ENCODE measurements at places on chromosomes 7 and 10. TPM values are rescaled to one million over a fixed set of nuclear protein-coding genes. Genes with fewer than 3 reads are reported as not detected.

GRCh38 chr7:80954191-80954590, 35.3 kb upstream of the SEMA3C start:
- no peak overlapping the region for H3K4me3 ChIP-seq
- DNase-seq = no peak
- no peaks in the 10 kb centered on the region for H3K4me1 ChIP-seq

- H3K4me3 ChIP-seq = no peak overlapping the region
- no peak for DNase-seq
- H3K27ac ChIP-seq = no peak overlapping the region
- peaks cover 15% of the 10 kb centered on the region for H3K4me1 ChIP-seq
- peaks cover 34% of the 10 kb centered on the region for H3K27me3 ChIP-seq
Observed at GRCh38 chr10:101295261-101295660, 58.7 kb upstream of the BTRC start.

GRCh38 chr10:62620491-62620890, 184.0 kb upstream of the ADO start:
- no peaks in the 10 kb centered on the region for H3K27me3 ChIP-seq
- H3K36me3 ChIP-seq = no peaks in the 10 kb centered on the region
- DNase-seq = no peak
- no peaks in the 10 kb centered on the region for H3K4me1 ChIP-seq
- H3K27ac ChIP-seq = no peak overlapping the region

- no peak overlapping the region for H3K27ac ChIP-seq
- H3K36me3 ChIP-seq = no peaks in the 10 kb centered on the region
- DNase-seq = no peak
- H3K27me3 ChIP-seq = no peaks in the 10 kb centered on the region
- peaks cover under 1% of the 10 kb centered on the region for H3K4me1 ChIP-seq
Observed at GRCh38 chr10:29720149-29720548, 85.4 kb upstream of the SVIL start.

DNA sequence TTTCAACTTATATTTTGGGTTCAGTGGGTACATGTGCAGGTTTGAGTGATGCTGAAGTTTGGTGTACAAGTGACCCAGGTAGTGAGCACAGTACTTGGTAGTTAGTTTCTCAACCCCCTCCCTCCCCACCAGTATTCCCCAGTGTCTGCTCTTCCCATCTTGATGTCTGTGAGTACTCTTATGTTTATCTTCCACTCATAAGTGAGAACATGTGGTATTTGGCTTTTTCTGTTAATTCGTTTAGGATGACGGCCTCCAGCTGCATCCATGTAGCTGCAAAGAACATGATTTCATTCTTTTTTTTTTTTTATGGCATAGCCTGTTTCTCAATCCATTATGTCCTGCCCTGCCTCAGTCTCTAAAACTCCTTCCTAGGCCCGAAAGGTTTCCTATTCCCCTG, 222.1 kb downstream of the WDR37 start:
- no peak for DNase-seq
- no peaks in the 10 kb centered on the region for H3K36me3 ChIP-seq
- H3K27me3 ChIP-seq = no peaks in the 10 kb centered on the region
- H3K4me1 ChIP-seq = no peaks in the 10 kb centered on the region

DNA sequence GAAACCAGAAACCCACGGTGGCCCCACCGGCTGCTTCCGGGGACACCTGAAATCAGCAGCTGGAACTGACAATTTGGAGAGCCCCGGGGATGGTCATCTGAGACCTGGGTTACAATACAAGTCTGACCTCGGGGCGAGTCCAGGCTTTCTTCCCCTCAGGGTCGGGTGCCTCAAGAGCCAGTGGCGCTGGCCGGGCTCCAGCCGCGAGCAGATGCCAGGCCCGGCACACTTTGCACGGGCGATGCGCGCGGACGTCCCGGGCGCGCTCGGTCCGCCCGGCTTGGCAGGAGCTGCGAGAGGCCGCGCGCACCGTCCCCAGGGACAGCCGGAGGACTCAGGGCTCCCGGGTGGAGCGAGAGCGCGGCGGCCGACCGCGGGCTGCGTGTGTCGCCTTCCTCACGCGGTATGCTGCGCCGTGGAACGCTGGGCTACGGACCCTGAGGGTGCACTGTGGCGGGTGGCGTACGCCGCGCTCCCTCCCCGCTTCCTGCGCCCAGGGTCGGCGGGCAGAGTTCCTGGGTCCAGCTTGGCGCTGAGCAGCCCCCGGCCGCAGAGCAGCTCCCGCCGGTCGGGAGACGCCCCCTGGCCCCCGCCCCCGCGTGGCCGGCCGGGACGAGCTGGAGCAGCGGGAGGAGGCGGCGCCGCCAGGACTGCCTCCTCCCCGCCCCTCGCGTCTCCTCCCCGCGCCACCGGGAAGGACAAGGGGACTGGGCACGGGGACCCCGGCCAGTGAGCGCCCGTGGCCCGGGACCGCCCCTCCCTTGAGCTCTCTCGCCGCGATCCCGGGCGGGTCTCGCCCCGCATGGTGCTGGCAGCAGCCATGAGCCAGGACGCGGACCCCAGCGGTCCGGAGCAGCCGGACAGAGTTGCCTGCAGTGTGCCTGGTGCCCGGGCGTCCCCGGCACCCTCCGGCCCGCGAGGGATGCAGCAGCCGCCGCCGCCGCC, at the start of gene RBM20:
TSS of gene RBM20 (plus strand) at position 684 of the 945 bp plus-strand sequence. CDS start at position 803, 119 bp downstream.
- H3K4me3 ChIP-seq = peak within 1 kb of the TSS; percentile 75
- peaks cover 29% of the 10 kb centered on the region for H3K4me1 ChIP-seq
- no peaks in the 10 kb centered on the region for H3K36me3 ChIP-seq

DNA sequence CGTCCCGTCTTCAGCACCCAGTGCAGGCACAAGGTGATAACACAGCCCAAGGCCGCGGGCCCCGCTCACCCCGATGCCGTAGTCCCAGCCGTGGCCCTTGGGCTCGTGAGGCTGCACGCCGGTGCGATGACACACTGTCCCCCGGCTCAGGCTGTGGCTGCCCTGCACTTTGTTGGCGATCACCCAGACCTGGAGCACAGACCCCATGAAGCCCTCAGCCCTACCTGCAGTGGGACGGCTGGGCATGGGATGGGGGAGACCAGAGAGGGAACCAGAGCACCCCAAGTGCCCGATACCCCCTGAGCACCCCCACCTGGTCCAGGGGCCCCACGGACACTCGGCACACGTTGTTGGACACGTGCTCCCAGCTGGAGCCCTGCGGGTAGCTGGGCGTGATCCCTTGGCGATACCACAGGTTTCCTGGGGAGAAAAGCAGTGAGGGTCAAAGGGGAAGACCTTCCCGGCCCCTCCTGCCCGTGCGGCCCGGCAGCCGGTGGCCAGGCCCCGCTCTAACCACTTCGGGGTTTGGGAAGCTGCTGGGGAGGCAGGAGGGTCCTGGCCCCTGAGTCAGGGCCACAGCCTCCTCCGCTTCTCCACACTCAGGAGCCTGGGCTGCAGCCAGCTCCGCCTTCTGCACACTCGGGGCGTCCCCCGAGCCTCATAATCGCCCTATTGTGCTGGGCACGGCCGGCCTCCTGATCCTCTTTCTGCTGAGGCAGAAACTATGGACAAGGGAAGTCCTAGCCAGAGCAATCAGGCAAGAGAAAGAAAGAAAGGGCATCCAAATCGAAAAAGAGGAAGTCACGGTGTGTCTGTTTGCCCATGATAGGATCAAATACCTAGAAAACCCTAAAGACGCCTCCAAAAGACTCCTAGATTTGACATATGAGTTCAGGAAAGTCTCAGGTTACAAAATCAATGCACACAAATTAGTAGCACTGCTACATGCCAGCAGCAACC, 6.7 kb downstream of the BHLHA15 start:
- H3K4me1 ChIP-seq = no peaks in the 10 kb centered on the region
- peaks cover 51% of the 10 kb centered on the region for H3K36me3 ChIP-seq
- DNase-seq = no peak

- no peaks in the 10 kb centered on the region for H3K36me3 ChIP-seq
- H3K4me1 ChIP-seq = no peaks in the 10 kb centered on the region
- no peak overlapping the region for H3K27ac ChIP-seq
- DNase-seq = no peak
- no peaks in the 10 kb centered on the region for H3K27me3 ChIP-seq
Observed at GRCh38 chr7:124856299-124856888, 73.2 kb downstream of the POT1 start.

DNA sequence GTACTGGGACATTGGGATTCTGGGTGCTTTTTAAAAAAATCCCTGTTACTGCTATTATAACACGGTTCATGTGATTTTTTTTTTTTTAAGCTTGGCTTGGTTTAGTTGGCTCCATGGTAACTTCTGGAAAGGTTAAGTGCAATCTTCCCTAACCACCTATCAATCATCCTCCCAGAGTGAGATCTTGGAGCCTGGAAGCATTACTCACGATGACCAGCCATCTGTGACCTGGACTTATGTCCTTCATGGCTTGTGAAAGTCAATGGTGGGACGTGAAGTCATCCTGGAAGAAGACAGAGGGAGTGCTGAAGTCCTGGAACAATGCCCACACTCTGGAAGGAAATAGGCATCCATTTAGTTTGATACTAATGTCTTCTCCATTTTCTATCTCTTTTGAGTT, 135.5 kb upstream of the FRMD4A start:
- DNase-seq = no peak
- no peak overlapping the region for H3K4me3 ChIP-seq
- no peaks in the 10 kb centered on the region for H3K36me3 ChIP-seq
- H3K27ac ChIP-seq = no peak overlapping the region

GRCh38 chr10:91598211-91598977, 34.5 kb downstream of the PPP1R3C start:
- H3K27me3 ChIP-seq = no peaks in the 10 kb centered on the region
- no peaks in the 10 kb centered on the region for H3K4me1 ChIP-seq
- H3K27ac ChIP-seq = peak overlapping the region; percentile 45
- no peak overlapping the region for H3K4me3 ChIP-seq

DNA sequence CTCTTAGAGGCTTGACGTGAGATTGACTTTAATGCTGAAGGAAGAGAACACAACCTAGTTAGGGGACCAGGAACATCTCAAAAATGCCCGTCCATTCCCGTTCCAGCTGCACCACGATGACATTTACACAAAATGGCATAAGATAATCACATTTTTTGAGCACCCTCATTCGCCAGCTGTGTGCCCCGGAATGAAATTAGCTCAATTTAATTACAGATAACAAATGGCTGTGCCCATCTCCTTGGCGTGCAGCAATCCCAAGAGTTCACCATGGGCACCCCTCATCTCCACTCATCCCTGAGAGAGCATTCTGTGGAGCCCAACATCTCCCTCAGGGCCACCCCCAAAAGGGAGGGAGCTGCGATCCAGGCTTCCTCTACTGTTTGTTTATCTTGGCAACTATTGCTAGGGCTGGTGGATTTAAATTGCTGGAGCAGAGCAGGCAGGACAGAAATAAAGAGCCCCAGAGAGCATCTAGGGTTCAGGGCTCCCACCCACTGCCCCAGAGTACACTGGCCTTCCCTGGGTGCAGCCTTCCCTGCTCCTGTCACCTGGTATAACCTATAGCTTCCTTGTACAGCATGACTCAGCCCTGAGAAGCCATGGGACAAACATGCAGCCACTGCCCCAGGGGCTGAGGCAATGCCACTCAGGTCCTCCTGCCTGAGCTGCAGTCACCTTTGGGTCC, 263.5 kb downstream of the ZEB1 start:
- H3K4me3 ChIP-seq = no peak overlapping the region
- H3K4me1 ChIP-seq = peaks cover 50% of the 10 kb centered on the region
- DNase-seq = peak; percentile 43
- H3K27ac ChIP-seq = no peak overlapping the region
- no peaks in the 10 kb centered on the region for H3K27me3 ChIP-seq

DNA sequence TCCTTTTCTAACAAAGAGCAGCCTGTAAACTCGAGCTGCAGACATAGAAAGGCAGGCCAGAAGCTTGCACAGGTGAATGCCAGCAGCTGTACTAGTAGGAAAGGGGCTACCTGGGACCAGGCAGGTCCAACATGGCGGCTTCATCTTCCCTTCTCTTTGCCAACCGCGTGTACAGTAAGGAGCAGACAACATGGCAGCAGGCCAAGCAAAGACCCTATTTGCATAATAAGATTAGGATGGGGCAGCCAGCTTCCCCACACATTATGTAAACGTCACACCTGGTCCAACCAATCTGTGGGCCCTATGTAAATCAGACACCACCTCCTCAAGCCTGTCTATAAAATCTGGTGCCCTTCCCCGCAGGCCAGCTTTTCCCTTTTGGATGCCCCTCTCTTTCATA, 1186.5 kb upstream of the AUTS2 start:
- no peak overlapping the region for H3K4me3 ChIP-seq
- no peaks in the 10 kb centered on the region for H3K36me3 ChIP-seq
- H3K27me3 ChIP-seq = no peaks in the 10 kb centered on the region
- H3K4me1 ChIP-seq = no peaks in the 10 kb centered on the region
- DNase-seq = no peak

- H3K27me3 ChIP-seq = peaks cover 100% of the 10 kb centered on the region
- H3K4me1 ChIP-seq = peaks cover 52% of the 10 kb centered on the region
Observed at GRCh38 chr7:23469150-23469960, 936 bp downstream of the IGF2BP3 start.

- H3K27me3 ChIP-seq = no peaks in the 10 kb centered on the region
- H3K4me1 ChIP-seq = peaks cover 65% of the 10 kb centered on the region
- H3K27ac ChIP-seq = peak overlapping the region; percentile 40
- no peak overlapping the region for H3K4me3 ChIP-seq
- no peaks in the 10 kb centered on the region for H3K36me3 ChIP-seq
Observed at GRCh38 chr7:137996386-137996851, 5.5 kb downstream of the CREB3L2 start.

DNA sequence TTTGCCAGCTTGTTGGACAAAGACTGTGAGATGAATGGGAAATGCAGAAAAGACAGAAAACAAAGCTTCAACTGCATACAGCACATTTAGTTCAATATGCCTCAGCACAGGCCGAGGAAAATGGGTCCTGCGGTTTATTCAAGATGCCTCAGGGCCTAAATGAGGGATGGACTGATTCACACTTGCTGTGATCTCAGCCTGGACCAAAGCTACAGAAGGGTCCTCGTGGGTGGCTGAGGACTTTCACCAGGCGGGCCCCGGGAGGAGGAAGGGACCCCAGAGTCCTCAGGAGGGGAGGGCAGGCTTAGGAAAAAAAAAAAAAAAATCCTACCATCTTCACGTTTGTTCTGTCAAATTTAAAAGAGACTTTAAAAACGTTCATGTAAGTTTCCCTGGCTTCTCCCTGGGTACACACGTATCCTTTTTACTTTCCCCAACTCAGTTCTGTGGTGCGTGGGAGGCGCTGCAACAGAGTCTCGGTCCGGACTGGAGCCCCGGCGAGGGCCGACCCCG, 624 bp upstream of the ZNF783 start:
- H3K4me3 ChIP-seq = peak overlapping the region; percentile 66
- no peak for DNase-seq
- H3K4me1 ChIP-seq = peaks cover 9% of the 10 kb centered on the region
- H3K36me3 ChIP-seq = peaks cover 22% of the 10 kb centered on the region
- H3K27me3 ChIP-seq = no peaks in the 10 kb centered on the region

GRCh38 chr10:16566202-16566805, 44.6 kb upstream of the C1QL3 start:
- no peak for DNase-seq
- H3K27me3 ChIP-seq = no peaks in the 10 kb centered on the region
- no peaks in the 10 kb centered on the region for H3K36me3 ChIP-seq

Gene FAM131B
- 0.18 TPM for total RNA-seq

Gene FOXK1
- total RNA-seq = 43.7 TPM

Gene TMEM270
- not detected for total RNA-seq

Gene TMEM254
- 5.6 TPM for total RNA-seq

Gene NRG3
- 0.35 TPM for total RNA-seq

Gene CCDC172
- not detected for total RNA-seq

Gene MKI67
- 1.4 TPM for total RNA-seq

Gene AZGP1
- total RNA-seq = 31.8 TPM

Measured in heart left ventricle (tissue), 16 donors.